ENCODE measurements at places on chromosomes 11 and 22. TPM values are rescaled to one million over a fixed set of nuclear protein-coding genes. Genes with fewer than 3 reads are reported as not detected.
A peak's percentile ranks its signal among the peaks of the same experiment; 100 is the strongest.

DNA sequence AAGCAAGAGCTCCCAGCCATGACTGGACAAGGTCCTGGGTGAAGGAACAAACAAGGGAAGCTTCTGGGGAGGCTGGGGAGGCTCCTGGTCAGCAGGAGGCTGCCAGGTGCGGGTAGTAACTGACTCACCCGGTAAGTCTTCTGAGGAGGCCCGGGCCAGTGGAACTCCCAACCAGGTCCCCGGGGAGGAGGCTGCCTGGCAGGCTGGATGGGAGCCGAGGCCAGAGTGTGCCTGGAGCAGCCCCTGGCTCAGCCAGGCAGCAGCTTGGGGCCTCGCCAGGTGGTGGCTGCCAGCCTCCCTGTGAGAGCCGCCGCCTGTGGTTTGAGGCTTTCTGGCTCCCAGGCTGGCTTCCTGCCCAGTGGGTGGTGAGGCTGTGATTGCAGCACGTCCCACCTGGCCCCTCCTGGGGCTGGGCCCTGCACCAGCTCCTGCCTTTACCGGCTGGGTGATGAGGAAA, 46.2 kb downstream of the IGF2 start:
- DNase-seq, result peak; percentile 73

GRCh38 chr22:26674211-26675190, 17.1 kb downstream of the MIAT start:
- DNase-seq, result no peak

The KRTAP5-11 gene
- total RNA-seq, result not detected

DNA sequence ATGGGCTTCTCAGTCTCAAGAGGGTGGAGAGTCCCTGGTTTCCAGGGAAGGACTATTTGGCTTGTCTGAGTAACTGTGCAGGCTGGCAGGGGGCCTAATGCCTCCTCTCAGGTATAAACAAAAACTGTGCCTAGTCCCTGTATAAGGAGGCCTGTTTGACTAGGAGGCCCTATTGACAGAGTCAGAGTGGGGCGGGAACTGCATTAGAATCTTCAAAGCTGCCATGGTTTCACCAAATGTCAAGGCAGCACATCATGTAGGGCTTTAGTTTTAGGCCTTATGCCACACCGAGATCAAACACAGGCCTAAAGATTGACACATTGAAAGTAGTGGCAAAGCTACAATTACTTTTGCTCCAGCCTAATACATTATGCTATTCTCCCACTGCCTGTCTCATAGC, 611.5 kb upstream of the B3GAT1 start:
- DNase-seq, result no peak

DNA sequence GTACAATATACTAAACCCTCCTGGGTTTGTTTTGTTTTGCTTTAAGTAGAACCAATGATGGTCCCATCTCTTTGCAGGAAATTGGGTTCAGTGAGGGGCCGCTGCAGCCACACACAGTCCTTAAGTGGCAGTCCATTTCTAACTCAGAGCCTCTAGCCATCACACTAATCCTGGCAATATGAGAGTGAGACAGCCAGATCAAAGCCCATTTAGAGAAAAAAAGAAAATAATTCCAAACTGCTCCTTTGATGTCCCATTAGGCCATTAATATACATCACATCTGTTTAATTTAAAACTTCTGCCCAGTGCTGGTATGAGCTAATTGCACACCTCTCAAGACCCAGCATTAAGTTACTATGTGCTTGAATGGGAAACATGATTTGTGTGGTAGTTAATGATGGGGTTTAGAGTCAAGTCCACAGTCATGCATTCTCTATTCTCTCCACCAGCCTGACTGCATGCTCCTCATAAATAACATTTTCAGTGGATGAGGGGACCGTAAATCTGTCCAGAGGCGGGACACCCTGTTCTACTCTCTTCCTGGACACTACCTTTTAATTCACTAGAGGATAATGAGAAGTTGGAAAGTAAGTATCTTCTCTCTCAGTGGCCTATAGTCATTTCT, 53.8 kb upstream of the BIRC3 start:
- no peak for DNase-seq

DNA sequence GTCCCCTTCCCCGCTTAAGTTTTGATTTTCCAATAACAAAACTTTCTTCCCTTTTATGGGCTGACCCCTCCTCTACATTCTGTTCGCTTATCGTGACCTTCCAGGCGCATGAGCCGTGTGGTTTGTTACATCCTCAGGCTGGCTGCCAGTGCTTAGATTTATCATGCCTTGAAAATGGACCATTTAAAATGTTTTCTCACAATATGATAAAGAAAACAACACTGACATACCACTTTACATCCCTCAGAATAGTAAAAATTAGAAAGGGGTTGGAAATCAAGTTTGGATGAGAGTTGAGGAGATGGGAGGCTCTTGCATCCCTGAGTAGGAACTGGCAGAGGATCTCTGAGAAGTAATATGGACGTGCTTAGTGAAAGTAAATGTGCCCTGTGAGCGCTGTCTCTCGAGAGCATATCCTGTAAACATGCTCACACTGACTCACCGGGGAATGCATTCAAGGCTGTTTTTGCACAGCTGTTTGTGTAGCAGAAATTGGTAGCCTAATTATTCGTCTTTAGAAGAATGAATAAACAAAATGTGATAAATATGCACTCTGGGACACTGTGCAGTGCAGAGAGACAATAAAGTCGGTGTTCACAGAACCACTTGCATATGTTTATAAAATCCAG, 17.1 kb upstream of the TOLLIP start:
- peak; percentile 64 for DNase-seq

- DNase-seq, result peak; percentile 77
These were observed 8.9 kb downstream of the RELT start for GRCh38 chr11:73384872-73385689.

DNA sequence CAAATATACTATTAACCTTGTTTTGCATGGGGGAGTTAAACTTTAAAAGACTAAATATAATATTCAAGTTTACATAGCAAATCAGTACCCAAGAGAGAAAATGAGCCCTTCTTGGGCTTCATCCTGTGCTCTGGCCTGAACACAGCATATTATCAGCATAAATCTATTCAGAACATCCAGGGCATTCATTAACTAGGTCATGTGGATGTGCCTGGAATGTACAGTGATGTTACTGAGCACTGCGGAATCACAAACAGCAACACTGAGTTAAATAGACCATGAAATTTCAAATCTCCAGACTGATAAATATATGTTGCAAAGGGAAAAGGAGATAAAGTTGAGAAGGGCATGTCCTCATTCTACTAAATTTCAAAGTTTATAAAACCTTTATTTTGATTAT, 426.4 kb downstream of the AASDHPPT start:
- no peak for DNase-seq

DNA sequence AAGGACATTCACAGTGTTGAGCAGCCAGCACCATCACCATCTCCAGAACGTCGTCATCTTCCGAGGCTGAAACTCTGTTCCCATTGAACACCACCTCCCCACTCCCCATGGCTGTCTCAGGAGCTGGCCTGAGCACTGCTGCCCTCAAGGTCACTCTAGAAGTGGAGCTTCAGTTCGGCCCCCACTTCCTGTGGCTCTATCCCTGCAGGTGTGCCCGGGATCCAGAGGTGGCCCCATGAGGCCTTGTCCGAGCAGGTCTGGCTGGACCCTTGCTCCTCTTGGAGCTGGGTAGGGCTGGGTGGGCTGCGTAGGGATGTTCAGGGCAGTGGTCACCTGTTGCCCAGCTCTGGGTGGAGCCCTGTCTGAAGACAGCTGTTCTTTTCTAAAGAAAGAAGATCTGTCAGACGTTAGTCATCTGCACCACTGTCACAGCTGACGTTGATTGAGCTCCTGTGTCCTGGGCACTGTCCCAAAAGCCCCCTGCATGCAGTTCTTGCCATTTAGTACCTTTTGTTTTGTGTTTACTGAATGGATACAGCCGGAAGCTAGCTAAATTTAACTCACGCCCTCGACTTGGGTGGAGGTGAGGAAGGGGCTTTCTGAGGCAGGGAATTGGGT, 75.5 kb upstream of the CLDN5 start:
- DNase-seq, result peak; percentile 20

The MAP6 gene
- total RNA-seq, result 10.7 TPM

The ARL14EP gene
- 34.2 TPM for total RNA-seq

- DNase-seq, result peak; percentile 98
These were observed 30.7 kb downstream of the TOM1 start for GRCh38 chr22:35330258-35330861.

DNA sequence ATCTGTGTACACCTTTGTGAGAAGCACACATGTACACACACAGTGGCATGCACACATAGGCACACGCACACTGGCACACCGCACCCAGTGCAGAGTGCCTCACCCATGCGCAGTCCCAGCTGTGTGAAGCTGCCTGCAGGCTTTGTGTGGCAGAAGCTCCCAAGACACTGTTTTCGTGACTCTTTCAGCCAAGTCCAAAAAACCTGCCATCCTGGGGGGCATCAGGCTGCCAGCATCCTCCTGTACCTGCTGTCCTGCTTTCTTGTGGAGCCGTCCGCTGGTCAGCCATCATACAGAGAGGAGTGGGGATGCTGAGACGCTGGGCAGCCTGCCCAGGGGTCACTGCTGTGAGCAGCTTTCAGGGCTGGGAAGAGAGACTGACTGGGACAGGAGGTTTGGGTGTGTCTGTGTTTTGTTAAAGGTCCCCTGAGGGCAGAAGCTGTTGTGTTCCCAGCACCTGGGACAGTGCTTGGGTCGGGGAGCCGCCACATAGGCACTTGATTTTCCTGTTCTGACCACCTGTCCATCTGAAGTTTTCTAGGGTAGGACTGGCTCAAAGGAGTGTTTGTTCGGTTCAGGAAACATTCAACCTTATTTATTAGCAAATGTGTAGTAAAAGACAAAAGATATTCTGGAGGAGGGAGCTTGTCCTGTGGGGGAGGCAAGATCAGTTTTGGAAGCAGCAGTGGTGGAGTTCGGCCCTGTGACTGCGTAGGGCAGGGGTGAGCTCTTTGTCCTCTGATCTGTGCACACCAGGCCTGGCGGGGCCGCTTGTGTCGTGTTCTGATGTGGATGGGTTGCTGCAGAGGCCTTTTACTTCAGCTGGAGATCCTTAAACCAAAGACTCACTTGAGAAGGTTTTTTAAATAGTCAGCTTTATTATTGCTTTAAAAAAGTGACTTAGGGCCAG, 29.7 kb downstream of the AP2A2 start:
- no peak for DNase-seq

GRCh38 chr11:108796551-108796950, 131.7 kb downstream of the DDX10 start:
- DNase-seq, result no peak

The TSGA10IP gene
- not detected for total RNA-seq

GRCh38 chr11:2208691-2209369, 37.2 kb upstream of the TH start:
- peak; percentile 62 for DNase-seq

DNA sequence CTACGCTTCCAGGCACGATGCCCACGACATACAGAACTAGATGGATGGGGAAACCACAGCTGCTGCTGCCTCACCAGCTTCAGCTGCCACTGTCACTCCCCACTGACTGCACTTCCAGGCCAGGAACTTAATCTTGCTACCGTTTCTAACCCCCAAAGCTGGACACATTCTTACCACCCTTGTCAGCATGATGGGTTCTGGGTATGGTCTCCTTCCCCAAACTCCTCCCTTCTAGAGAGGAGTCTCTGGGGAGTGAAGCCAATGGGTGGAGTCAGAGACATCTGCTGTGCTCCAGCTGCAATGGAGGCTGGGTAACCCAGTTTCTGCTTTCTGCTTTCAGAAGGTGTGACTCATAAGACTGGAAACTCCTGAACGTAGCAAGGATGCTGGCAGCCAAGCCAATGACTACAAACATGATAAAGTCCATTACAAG, 87.0 kb upstream of the THY1 start:
- peak; percentile 82 for DNase-seq

GRCh38 chr11:73907191-73907590, 30.4 kb downstream of the PAAF1 start:
- no peak for DNase-seq

DNA sequence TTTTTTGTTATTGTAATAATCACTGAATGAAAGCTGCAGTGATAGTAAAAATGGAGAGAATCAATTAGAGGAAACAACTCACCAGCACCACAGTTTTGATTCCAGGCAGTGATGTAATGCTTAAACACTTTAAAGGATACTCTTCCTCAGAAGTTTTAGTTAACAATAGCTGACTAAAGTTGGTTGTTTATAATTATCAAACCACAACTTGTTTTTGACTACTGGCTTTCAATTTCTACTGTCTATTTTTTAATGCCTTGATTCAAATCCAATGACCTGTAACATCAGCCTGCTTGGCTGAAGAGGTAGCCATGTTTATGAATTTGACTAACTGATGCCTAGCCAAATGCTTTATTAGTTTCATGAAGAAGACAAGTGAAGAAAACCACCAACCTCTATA, 18.2 kb upstream of the CASP12 start:
- no peak for DNase-seq

- no peak for DNase-seq
These were observed 65.2 kb upstream of the CTSC start for GRCh38 chr11:88402784-88403183.

- peak; percentile 88 for DNase-seq
These were observed 18.2 kb downstream of the IFT27 start for GRCh38 chr22:36757668-36758211.

The MUC2 gene
- 8.0 TPM for total RNA-seq

The OR5AN1 gene
- total RNA-seq, result not detected

The FBXO3 gene
- total RNA-seq, result 51.3 TPM

GRCh38 chr11:133927690-133928627, 28.8 kb downstream of the IGSF9B start:
- peak; percentile 87 for DNase-seq

DNA sequence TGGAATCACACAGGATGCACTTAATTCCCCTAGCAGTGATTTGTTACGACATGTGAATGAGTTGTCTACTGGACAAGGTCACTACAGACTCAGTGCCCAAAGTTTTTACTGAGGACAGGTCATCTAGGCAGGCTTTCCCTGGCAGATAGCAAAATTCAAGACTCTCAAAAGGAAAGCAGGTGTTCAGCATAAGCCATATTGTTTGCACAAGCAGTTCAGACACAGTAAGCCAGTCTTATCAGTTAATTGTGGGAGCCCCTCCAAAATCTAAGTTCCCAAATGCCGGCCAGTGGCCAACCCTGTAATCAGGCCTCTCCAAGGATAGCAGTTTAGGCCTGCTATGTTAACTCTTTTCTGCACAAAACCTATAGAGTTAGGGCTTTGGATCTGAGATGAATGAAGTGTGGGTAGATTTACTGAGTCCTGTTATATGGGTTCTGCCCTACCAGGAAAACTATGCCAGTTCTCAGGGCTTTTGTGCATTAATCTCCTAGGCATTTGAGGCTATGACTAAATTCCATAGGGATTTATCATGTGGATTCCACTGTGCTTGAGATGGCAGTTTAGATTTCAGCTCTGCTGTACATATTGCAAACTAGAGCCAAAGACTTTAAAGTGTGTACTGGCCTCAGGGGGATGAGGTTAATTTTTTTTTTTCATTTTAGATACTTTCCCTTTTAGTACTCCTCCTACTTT, 4.8 kb upstream of the ARHGEF12 start:
- no peak for DNase-seq

GRCh38 chr11:61725781-61726231, 26.6 kb upstream of the MYRF start:
- no peak for DNase-seq

The CHRDL2 gene
- 45.1 TPM for total RNA-seq

GRCh38 chr11:60753309-60753708, 3.4 kb upstream of the MS4A15 start:
- DNase-seq, result no peak

The CBX7 gene
- 108 TPM for total RNA-seq

Data from sigmoid colon (tissue), 7 donors.